ENCODE measurements at places on chromosomes 12 and 14. TPM values are rescaled to one million over a fixed set of nuclear protein-coding genes. Genes with fewer than 3 reads are reported as not detected.

AKAP5 gene
- total RNA-seq, result 0.17 TPM

GABARAPL1 gene
- total RNA-seq, result 102 TPM

SLC39A2 gene
- 44.0 TPM for total RNA-seq

KCNC2 gene
- not detected for total RNA-seq

MLXIP gene
- total RNA-seq, result 18.4 TPM

NINJ2 gene
- total RNA-seq, result 30.8 TPM

MYH6 gene
- total RNA-seq, result not detected

E2F7 gene
- 2.0 TPM for total RNA-seq

OASL gene
- total RNA-seq, result not detected

CLEC2B gene
- total RNA-seq, result 90.6 TPM

GTF2H3 gene
- total RNA-seq, result 21.0 TPM

POLR3B gene
- total RNA-seq, result 11.8 TPM

NTS gene
- total RNA-seq, result not detected

KRT79 gene
- 8.5 TPM for total RNA-seq

LMNTD1 gene
- total RNA-seq, result not detected

CCDC177 gene
- not detected for total RNA-seq

C12orf42 gene
- not detected for total RNA-seq

KLRK1 gene
- total RNA-seq, result 0.46 TPM

GUCY2C gene
- not detected for total RNA-seq

UBR7 gene
- total RNA-seq, result 20.3 TPM

C12orf54 gene
- not detected for total RNA-seq

KSR2 gene
- 0.17 TPM for total RNA-seq

COCH gene
- total RNA-seq, result 5.3 TPM

TUBA1C gene
- 475 TPM for total RNA-seq

RD3L gene
- not detected for total RNA-seq

AQP6 gene
- total RNA-seq, result not detected

SLC38A4 gene
- total RNA-seq, result 1.2 TPM

CLEC6A gene
- not detected for total RNA-seq

DPY19L2 gene
- 0.95 TPM for total RNA-seq

COL2A1 gene
- total RNA-seq, result not detected

PIANP gene
- total RNA-seq, result not detected

TMEM229B gene
- total RNA-seq, result 3.2 TPM

ZNF140 gene
- total RNA-seq, result 19.1 TPM
